ENCODE measurements at places on chromosomes 1 and 21. TPM values are rescaled to one million over a fixed set of nuclear protein-coding genes. Genes with fewer than 3 reads are reported as not detected.

SIPA1L2 gene
- 0.13 TPM for total RNA-seq

SYNC gene
- total RNA-seq: not detected

DNAJC28 gene
- total RNA-seq: 0.53 TPM

DMAP1 gene
- 59.6 TPM for total RNA-seq

FMO5 gene
- total RNA-seq: 1.5 TPM

RHCE gene
- not detected for total RNA-seq

DNALI1 gene
- total RNA-seq: not detected

NBPF4 gene
- total RNA-seq: not detected

FTCD gene
- total RNA-seq: 0.73 TPM

ST6GALNAC3 gene
- 12.6 TPM for total RNA-seq

MATN1 gene
- total RNA-seq: 0.93 TPM

KIF14 gene
- total RNA-seq: 0.38 TPM

MLLT11 gene
- 0.59 TPM for total RNA-seq

NR1I3 gene
- 0.15 TPM for total RNA-seq

KRTAP19-3 gene
- not detected for total RNA-seq

CELA2B gene
- total RNA-seq: not detected

CFAP141 gene
- not detected for total RNA-seq

DCDC2B gene
- total RNA-seq: not detected

TMEM79 gene
- total RNA-seq: 5.4 TPM

GREM2 gene
- total RNA-seq: not detected

Data from activated B cell treated with CpG ODN at 0.5 μM for 24 hours (primary cell).